ENCODE measurements at places on chromosomes 1 and 21. TPM values are rescaled to one million over a fixed set of nuclear protein-coding genes. Genes with fewer than 3 reads are reported as not detected.

DNA sequence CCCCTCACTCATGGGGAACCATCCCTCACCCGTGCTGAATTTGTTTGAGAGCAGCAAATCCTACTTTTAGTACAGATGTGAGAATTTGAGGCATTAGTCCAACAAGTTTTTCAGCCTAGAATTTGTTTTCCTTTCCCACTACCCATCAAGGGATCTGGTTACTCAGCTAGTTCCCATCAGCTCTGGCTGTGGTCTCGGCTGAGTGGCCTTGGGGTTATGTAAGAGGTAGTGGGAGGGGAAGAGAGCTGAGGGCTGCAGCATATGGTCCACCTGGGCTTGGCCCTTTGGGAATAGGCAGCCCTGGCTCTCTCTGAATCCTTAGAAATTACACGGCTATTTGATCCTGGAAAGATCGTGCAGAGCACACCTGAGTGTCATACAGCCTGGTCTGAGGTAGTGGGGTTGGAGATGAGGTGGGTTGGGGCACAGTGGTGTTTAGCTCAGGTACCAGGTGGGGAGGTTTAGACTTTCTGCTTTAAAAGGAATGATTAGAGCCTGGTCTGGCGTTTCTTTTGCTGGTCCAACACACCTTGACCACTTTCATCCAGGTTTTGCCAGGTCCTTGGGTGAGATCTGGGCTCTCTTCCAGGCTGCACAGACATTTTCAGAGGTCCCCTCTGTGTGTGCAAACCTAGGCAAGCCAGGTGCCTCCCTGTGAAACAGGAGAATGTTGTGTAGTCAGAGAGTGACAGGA, 4.2 kb downstream of the GSTM4 start:
- DNase-seq, result no peak

GRCh38 chr1:36327421-36328087, 4.1 kb upstream of the EVA1B start:
- DNase-seq, result no peak

DNA sequence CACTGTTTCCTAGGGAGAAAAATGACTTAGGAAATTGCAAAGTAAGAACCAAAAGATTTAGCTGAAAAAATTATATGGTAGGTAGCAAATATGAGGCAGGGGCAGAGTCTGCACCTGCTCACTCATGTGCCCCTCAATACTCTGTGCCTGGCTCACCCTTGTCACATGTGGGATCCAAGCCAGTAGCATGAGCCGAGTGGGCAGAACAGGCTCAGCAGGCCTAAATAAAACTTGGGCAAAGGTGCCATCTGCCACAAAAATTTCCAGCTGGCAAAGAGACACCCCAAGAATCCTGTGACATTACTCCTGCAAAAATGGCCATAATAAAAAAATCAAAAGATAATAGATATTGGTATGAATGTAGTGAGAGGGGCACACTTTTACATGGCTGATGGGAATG, 1321.2 kb downstream of the NCAM2 start:
- DNase-seq, result no peak

DNA sequence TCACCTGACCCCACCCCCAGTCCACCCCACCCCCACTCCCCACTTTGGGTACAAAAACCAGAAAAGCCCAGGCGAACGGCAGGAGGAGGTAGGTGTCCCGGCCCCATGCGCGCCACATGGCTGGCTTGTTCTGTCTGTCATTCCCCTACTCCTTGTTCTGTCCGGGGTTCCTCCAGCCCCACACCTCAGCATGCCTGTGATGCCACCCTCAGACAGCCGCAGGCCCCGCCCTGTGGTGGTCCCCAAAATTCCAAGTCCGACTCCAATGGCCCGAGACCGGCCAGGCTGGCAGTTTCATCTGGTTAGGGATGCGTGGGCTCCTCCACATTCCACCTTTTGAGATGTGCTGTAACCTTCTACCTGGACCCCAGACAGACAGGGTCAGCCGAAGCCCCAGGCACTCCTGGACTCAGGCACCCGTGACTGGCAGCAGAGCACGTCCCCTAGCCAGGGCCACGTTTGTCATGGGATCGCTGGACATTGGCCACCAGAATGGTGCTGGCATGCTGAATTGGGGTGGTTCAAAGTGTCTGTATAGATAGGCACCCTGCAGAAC, 94.4 kb downstream of the WDR4 start:
- DNase-seq, result no peak

DNA sequence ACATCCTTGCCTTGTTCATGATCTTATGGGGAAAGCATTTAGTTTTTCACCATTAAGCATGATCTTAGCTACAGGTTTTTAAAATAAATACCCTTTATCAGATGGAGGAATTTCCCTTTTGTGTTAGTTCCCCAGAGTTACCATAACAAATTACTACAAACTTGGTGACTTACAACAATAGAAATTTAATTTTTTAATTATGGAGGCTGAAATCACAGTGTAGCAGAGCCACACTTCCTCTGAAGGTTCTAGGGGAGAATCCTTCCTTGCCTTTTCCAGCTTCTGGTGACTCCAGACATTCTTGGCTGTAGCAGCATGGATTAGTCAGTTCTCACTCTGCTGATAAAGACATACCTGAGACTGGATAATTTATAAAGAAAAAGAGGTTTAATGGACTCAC, 18.5 kb downstream of the MIGA1 start:
- no peak for DNase-seq

DNA sequence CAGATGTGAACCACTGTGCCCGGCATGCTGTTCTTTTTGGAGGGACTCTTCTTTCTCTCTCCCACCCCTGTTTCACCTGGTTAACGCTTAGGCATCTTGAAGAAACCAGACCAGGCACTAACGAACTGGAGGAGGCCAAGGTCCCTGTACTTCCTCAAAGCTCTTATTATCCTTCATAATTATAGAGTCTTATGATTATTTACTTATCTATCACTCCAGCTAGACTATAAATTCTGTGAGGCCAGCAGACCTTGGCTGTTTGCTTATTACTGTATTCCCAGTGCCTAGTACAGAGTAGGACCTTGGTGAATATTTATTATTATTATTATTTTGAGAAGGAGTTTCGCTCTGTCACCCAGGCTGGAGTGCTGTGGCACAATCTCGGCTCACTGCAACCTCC, 5.8 kb downstream of the CSF3R start:
- no peak for DNase-seq

- peak; percentile 37 for DNase-seq
These were observed 165.7 kb upstream of the SYT6 start for GRCh38 chr1:114319418-114319817.

GJA4 gene
- not detected for total RNA-seq

DNA sequence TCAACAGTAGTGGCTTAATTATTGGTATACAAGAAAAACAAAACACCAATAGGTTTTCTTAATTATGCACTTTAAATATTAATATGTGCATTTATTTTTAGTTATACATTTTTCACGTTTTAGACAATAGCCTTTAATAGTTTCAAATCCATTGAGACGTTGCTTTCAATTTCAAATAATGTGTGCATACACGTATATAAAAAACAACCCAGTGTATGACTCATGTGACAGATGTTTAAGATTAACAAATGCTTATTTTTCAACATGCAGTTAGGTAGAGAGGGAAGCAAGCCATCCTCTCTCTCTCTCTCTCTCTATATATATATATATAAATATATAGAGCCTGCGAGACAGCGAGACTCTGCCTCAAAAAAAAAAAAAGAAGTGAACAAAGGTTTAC, 24.3 kb downstream of the EYA3 start:
- peak; percentile 16 for DNase-seq

Measured in A172 (cell line).